ENCODE measurements at places on chromosomes 4 and X.

DNA sequence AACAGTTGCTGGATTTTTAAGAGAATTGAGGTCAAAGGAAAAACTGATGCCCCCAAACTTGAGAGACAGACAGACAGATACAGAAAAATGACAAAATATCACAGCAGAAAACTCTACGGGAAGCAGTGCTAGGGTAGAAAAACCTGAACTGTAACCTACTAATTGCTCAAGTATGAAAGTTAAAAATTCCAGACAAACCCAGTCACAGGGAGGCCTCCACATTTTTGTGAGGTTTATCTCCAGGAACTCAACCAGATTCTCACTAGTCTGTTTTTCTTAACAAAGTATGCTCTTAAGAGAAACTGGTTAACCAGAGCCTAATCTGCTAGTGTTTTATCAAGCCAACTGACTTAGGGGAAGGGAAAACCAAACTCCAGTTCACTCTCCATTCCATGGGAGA is 19.9 kb upstream of the PPP3CA start:
- DNase-seq: no peak

- DNase-seq: no peak
Observed at GRCh38 chrX:149151805-149152757, 353.0 kb downstream of the IDS start.

- DNase-seq: no peak
Observed at GRCh38 chr4:102268355-102268754, 76.9 kb downstream of the SLC39A8 start.

DNA sequence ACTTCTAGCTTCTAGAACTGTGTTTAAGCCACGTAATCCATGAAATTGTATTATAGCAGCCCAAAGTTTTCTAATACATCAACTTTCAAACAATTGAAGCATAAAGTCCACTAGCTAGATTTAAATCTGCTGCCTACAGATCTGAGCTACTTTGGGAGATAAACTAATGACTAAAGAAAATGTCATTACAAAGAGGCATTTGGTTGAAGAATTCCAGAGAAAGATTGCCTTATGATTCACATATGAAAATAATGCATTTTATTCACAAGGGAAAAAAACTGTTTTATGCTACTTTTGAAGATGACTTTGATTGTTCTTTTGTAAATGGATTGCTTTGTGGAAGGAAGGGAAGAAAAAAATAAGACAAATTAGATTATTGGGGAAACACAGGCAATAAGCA is 124.1 kb upstream of the SLIT2 start:
- no peak for DNase-seq

DNA sequence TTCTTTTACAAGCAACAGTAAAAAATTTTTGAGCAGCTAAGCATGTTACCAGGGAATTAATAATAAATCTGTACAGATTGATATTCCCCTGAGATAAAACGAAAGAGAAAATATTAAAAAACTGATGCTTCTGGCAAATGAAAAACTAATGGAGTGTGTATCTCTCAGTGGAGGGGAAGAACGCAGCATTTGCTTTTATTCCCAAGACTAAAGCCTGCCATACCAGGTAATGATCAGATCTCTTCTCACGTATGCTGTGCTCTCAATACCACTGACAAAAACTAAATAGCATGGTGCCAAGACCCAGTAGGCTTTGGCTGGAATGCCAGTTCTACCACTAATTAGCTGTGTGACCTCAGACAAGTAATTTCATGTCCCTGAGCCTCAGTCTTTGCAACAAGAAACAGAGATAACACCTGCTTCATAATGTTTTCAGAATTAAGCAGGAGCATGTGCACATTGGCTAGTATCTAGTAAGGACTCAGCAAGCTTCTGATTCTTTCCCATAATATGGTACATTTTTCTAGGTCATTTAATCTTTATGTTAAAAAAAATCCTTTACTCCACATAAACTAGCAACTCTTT is 179.6 kb downstream of the CENPC start:
- DNase-seq: no peak

GRCh38 chr4:26032142-26032541 is 118.1 kb downstream of the SMIM20 start:
- no peak for DNase-seq

DNA sequence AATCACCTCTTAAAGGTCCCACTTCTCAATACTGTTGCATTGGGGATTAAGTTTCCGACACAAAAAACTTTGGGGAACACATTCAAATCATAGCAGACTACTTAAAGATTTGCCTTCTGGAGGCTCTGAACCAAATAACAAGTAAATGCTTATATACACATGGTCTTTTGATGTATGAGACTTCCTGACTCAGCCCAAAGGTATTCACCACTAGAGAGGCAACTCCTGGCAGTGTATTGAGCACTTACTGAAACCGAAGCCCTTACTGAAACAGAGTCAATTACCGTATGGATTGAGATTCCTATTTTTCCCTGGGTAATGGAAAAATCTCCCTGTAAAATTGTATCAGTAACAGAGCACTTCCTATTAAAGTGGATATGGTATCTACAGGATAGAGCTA is 45.4 kb downstream of the ZCCHC13 start:
- DNase-seq: no peak

- DNase-seq: no peak
Observed at GRCh38 chrX:32084757-32085156, 1012.9 kb upstream of the FTHL17 start.

GRCh38 chrX:100695302-100695701 is 36.6 kb downstream of the SYTL4 start:
- DNase-seq: no peak

- no peak for DNase-seq
Observed at GRCh38 chrX:109927663-109928273, 75.1 kb upstream of the TMEM164 start.

GRCh38 chr4:47381172-47381571 is 82.3 kb downstream of the COMMD8 start:
- no peak for DNase-seq

DNA sequence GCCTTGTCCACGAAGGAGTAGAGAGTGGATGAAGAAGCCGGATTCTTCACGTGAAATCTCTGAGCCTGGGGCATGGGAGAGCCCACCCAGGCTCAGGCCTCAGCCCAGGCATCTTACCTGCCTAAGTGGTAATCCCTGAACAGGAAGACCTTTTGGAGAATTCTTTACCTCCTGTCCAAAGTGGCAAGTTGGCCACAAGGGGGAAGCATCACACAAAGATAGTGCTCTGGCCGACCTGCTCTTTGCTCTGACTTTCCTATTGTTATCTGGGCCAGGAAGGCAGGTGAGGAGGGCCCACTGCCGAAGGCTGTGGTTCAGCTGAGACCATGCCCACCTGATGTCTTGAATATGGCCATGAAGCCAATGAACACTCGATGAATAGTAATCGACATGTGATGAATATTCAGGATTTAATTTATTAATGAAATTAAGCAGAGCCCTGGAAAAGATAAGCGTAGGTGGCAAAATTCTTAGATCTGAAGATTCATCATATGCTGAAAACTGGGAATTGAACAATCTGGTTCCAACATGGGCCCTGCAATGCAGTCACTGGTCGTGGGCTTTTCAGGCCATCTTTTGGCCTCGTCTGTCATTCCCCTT is 93.8 kb downstream of the PDGFRA start:
- DNase-seq: peak; percentile 55

DNA sequence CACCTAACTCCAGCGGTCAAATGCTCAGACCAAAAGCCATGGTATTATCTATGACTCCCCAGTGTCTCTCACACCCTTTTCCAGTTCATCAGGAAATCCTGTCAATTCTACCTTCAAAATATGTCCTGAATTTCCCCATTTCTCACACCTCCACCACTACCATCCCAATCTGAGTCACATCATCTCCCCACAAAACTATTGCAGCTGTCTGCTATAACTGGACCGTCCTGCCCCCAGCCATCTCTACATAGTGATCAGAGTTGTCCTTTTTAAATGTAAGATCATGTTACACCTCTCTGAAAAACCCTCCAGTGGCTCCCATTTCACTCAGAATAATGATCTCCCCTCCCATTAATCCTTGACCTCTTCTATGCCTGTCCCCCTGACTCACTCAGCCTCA is 6.8 kb upstream of the ODAPH start:
- DNase-seq: no peak

DNA sequence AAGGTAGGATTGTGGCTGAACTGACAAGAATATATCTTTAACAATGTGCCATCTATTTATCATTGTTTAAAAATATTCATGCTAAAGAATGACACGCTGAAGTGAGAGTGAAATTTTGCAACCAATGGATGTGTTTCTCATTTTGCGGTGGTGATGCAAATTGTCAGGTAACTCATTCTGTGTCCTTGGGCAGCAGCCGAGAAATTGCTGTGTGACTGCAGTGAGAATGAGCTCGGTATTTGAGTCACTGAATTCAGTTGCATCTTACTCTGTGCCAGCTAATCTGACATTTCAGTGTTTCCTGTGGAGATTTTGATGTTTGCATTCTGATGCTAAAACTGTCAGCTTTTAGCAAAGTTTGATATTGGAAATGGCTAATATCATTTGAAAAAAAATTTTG is 28.1 kb downstream of the MCUB start:
- peak; percentile 68 for DNase-seq

GRCh38 chrX:134738986-134739740 is 80.9 kb upstream of the PLAC1 start:
- DNase-seq: no peak

DNA sequence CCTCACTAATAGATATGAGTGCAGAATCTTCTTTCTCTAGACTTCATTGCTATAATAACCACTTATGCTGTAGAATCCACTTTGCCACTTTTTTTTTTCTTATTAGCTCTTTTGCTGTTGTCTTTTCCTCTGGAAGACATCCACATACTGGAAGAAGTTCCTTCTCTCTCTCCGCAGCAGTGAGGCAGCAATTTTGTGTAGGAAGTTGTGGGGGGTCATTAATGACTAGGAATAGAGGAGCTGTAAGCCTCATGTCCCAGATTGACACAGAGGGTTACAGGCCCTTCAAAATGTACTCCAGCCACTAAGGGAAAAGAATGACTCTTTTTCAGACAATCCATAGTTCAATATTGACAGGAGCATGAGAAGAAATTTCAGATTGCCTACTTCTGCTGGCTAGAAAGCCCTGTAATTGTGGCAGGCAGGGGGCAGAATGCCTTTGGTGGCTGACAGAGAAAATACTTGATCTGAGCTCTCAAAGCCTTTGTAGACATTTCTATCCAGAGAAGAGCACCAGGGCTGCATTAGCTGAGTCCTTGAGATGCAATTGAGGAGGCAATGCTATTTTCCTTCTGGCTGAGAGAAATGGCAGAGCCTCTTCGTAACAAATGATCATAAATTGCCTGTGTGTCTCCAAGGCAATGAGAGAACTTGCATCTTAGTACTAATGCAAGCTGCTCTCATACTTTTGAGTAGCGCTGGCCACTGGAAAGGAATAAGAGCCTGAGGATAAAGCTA is 856.2 kb downstream of the STIM2 start:
- DNase-seq: no peak

GRCh38 chr4:122434285-122434684 is 22.2 kb downstream of the IL2 start:
- DNase-seq: no peak

- DNase-seq: no peak
Observed at GRCh38 chr4:121408-122084, 2.8 kb upstream of the ZNF718 start.

DNA sequence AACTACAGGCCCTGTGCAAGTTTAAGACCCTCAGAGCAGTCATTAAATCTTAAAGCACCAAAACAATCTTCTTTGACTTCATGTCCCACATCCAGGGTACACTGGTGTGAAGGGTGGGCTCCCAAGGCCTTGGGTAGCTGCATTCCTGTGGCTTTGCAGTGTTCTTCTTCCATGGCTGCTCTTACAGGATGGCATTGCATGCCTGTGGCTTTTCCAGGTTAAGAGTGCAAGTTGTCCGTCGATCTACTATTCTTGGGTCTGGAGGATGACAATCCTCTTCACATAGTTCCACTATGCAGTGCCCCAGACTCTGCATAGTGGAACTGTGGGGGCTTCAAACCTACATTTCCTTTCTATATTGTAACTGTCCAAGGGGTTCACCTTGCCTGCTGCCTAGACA is 494.5 kb downstream of the CFAP47 start:
- no peak for DNase-seq

GRCh38 chr4:16239086-16239485 is 12.8 kb upstream of the TAPT1 start:
- no peak for DNase-seq

DNA sequence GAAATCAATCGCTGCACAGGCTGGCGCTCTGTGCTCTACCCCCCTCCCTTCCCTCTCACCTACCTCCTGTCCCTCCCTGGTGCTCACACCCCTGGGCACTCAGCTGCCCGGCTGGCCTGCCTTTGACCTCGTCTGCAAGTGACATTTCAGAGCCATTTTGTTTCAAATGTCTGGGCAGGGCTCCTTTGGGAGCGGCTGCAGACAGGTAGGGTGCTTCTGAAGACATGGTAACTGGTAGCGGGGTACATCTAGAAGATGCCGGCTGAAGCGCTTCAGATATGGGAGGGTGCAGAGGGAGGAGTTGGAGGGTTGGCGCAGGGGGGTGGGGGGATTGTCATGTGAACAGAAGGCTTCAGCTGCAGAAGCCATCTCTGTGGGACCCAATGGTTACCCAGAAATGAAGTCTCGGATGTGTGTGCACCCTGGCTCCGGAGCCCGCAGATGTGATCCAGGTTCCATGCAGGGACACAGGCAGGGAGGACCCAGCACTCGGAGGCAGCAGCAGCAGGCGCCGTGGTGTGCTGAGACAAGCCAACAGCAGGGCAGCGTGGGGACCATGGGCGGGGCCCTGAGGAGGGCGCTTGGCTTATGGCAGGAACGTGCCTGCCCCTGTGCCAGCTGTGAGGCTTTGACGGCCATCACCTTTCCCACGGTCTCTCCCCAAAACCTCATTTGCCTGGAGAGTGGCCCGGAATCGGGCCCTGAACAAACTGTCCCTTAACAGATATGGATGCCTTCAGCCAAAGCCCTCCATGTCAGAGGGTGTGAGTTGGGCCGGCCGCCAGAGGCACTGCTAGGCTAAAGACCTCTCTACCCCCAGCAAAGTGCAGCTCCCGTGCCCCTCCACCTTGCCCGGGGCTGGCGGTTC is 7.6 kb upstream of the DUSP9 start:
- DNase-seq: no peak

DNA sequence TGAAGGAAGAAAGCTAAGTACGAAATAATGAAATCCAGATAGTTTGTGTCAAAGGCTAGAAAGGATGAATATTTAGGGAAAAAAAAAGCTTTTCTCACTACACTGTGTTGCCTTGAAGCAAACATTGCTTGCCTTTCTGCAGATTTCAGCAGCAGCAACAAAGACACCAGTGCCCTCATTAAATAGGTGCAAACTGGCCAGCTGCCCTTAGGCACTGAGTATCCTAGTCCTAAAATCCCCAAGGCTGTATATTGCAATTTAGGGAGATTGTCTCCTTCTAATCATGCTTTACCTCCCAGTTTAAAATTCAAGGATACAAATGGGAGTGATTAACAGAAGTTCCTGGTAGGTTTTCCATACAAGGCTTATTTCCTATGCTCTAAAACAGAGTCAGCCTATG is 8.6 kb upstream of the FAT4 start:
- no peak for DNase-seq

GRCh38 chr4:2305766-2306501 is 44.0 kb upstream of the MXD4 start:
- DNase-seq: no peak

DNA sequence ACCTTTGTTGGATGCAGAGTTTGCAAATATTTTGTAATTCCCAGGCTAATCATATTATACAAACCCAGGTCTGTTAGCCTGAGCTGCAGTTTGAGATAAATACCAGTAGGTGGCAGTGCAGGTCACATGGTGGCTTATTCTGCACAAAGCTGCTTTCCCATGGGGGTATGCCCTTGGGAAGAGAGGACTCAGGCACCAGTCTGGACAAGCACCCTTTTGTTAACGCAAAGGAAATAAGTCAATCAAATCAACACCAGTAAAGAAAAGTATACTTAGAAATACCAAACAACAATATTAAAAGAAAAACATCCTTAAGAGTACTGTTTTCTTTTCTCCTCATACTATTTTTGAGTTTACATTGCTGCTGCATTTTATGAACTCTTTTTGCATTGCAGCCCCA is 389.0 kb upstream of the ZFP42 start:
- no peak for DNase-seq

Data from activated T-cell treated with anti-CD3 and anti-CD28 coated beads, Interleukin-2, amount 50 U/mL, for 48 hours (primary cell).